ENCODE measurements at places on chromosomes 5 and 9. TPM values are rescaled to one million over a fixed set of nuclear protein-coding genes. Genes with fewer than 3 reads are reported as not detected.

Gene SLC25A2
- total RNA-seq: 0.43 TPM

GRCh38 chr5:38463634-38464521 is 92.6 kb downstream of the LIFR start:
- peak; percentile 82 for DNase-seq

- DNase-seq: no peak
Measured at GRCh38 chr9:135805422-135806022, 101.8 kb downstream of the CAMSAP1 start.

Gene SPATA31E1
- total RNA-seq: not detected

Gene SARDH
- total RNA-seq: 70.3 TPM

DNA sequence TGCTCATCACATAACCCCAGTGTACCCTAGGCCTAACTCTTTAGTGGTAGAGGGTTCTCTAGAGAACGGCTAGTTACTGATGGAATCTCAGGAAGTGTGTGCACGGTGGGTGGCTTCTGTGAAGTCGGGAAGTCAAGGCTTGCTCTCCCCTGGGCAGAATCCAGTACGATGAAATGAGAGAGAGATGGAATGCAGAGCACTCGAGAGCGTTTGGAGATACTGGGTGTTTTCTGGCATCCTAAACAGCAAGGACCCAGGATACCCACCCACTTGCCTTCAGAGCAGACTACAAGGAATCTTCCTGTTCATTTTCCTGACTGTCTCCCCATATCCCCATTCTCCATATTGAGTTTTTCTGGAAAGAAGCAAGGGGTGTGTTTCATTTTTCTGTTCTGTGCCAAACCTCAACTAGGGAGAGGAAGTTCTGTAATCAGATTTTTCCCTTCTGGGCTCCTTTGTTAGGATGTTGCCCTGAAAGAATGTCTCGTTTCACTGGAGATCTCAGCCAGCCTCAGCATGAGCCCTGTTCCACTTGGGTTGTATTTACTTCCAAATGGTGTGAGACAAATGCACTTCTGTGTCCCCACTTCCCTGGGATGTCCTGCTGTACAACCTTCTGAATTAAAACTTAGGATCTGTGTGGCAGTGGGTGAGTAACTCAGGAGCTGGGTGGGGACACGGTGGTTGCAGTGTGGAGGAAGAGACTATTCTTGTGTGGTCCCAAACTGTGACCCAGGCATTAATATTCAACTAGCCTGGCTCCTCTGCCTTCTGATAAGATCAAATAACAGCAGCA is 108.9 kb upstream of the SPRY4 start:
- peak; percentile 60 for DNase-seq

GRCh38 chr5:179795863-179796833 is 2.4 kb downstream of the LTC4S start:
- peak; percentile 84 for DNase-seq

Gene ADCY2
- total RNA-seq: not detected

GRCh38 chr5:135810188-135810943 is 24.1 kb upstream of the SLC25A48 start:
- DNase-seq: peak; percentile 64

GRCh38 chr5:14228219-14228618 is 85.1 kb downstream of the TRIO start:
- no peak for DNase-seq

Gene CRHBP
- total RNA-seq: not detected

- DNase-seq: no peak
Measured at GRCh38 chr5:112869948-112870347, 8.9 kb downstream of the SRP19 start.

DNA sequence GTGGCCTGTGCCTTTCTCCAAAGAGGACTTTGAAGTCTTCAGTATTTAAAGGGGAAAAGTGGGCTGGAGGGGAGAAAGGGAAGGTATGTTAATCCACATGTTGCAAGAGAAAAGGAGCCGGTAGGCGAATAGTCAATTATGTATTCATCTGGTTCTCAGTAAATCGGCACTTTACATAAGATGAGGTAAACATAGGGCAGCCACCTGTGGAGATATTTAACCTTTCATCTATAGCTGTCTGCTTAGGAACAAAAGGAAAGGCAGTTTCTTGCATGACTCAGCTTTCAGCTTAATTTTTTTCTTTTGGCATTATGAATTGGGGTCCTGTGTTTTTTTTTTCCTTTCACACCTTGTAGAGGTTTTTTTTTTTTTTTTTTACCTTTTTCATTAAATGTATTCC is 42.2 kb downstream of the FGD3 start:
- DNase-seq: no peak

DNA sequence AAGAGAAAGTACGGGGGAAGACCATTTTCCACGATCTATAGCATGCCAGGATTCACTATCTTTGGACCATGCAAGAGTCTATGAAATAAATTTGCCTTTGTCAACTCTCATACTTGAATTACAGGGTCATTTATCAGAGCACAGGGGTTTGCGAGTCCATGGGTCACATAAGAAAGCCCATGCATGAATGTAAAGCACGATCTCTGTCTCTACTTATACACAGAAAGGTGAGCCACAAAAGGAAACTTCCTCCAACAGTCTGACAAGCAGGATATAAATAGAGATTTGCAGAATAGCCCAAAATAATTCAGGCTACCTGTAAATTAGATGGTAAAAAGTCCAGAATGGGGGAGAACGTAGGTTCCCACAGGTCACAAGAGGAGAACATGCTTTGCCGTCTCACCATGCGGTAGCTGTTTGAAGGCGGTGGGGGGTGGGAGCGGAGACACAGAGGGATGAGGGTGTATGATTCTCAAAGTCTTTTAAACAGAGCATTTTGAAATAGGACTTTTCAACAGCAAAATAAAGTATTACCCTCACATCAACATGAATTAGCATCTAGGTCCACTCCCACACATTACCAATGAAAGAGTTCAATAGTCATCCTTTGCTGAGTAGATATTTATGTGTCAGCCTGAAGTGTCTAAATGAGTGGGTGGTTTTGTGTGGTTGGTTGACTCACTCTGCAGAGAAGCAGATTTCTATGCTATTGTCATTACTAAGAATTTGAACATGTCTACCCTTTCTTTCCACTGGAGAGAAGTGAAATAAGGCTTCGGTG is 279.7 kb downstream of the EBF1 start:
- DNase-seq: peak; percentile 28

DNA sequence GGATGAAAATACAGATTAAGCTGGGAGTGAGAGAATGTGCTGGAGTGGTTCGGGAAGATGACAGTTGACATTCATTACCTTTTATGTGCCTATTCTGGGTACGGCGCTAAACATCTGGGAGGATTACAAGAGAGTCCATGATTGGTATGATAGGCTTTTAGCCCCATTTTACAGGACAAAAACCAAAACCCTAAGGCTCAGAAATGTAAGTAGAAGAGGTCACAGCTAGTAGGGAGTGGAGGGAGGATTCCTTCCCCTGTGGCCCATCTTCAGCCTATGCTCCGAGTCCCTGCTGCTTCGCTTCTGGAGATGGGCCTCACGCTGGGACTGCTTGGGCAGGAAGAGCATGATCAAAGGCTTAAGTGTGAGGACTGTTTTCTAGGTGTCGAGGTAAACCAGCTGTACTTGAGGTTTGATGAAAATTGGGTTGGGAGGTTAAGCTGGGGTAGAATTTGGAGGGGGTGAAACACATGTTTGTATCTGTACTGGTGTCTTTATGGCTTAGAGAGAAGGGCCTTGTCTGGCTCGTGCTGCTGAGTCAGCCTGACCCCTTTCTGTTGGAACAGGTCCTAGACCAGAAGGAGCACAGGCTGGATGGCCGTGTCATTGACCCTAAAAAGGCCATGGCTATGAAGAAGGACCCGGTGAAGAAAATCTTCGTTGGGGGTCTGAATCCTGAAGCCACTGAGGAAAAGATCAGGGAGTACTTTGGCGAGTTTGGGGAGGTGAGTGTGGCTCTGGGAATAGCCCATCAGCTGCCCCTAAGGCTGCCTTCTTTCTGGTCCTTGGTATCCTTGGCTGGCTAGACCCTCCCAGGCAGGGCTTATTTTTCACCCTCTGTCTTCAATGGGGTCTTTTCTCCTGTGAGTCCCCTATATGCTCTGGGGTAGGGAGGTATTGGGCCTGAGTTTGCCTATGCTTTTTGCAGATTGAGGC is 2.1 kb downstream of the HNRNPAB start:
- DNase-seq: peak; percentile 50

- no peak for DNase-seq
Measured at GRCh38 chr5:144315026-144315425, 144.4 kb downstream of the KCTD16 start.

GRCh38 chr5:116646611-116647289 is 72.1 kb upstream of the SEMA6A start:
- DNase-seq: no peak

GRCh38 chr9:89550346-89550927 is 52.5 kb upstream of the SEMA4D start:
- DNase-seq: no peak

Gene EIF4EBP3
- total RNA-seq: not detected

- no peak for DNase-seq
Measured at GRCh38 chr9:16342246-16343020, 528.0 kb downstream of the BNC2 start.

Gene HRH2
- total RNA-seq: not detected
